ENCODE measurements at places on chromosomes 2 and 18. TPM values are rescaled to one million over a fixed set of nuclear protein-coding genes. Genes with fewer than 3 reads are reported as not detected.

DNA sequence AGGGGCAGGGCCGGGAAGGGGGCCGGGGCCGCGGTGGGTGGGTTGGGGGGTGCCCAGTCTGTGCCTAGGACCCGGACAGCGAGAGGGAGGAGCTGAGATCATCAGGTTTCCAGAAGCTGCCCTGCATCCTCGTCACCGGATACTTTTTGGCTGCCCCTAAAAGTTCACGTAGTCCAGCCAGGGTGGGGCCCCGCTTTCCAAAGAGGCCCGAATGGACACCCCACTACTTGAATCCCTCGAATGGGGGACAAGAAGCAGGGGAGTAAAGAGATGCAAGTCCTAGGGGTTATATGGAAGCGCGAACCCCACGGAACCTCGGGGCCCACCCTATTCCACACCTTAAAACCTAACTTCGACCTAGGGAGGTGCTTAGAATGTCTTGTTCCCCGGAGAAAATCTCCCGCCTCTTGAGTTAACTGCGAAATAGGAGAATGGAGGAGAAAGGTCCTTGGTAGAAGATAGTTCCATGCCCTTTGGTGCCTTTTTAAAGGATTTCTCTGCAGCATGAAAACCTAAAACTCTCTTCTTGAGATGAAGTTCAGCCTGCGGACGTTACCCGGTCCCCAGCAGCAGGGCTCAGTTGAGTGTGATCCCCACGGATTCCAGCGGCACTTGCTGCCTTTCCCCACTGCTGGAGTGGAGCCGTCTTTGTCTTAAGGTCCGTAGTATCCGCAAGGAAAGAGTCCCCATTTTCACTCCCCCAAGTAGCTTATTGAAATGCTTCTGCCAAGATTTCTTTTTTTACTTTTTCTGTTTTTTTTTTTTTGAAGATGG lies 2.1 kb upstream of the RNF152 start:
- H3K4me1 ChIP-seq, result peaks cover 8% of the 10 kb centered on the region
- H3K36me3 ChIP-seq, result no peaks in the 10 kb centered on the region
- DNase-seq, result no peak
- no peaks in the 10 kb centered on the region for H3K27me3 ChIP-seq

DNA sequence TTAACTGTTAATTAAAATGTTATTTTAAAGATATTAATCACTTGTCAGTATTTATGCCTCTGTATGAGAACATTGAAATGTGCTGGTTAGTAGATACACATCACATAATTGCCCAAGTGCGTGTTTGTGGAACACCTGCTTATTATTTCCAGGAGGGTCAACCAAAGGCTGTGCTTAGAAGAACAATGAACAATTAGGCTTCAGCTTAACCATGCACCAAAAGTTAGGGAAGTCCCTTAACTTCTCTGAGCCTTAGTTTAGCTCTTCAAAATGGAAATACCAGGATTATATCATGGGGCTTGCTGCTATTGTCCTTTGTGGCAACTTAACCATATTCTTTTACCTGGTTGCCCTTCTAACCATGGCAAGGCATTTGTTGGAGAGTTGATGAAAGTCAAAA lies 43.0 kb upstream of the PLA2R1 start:
- no peak overlapping the region for H3K27ac ChIP-seq
- no peaks in the 10 kb centered on the region for H3K27me3 ChIP-seq
- peaks cover 3% of the 10 kb centered on the region for H3K4me1 ChIP-seq
- no peaks in the 10 kb centered on the region for H3K36me3 ChIP-seq
- H3K4me3 ChIP-seq, result no peak overlapping the region

GRCh38 chr2:209821806-209822205 lies 50.2 kb downstream of the UNC80 start:
- H3K27me3 ChIP-seq, result no peaks in the 10 kb centered on the region
- no peak overlapping the region for H3K27ac ChIP-seq
- no peaks in the 10 kb centered on the region for H3K36me3 ChIP-seq
- no peak for DNase-seq
- H3K4me1 ChIP-seq, result peaks cover 6% of the 10 kb centered on the region
- no peak overlapping the region for H3K4me3 ChIP-seq

GRCh38 chr2:83305758-83306378 lies 1153.2 kb downstream of the SUCLG1 start:
- H3K4me3 ChIP-seq, result no peak overlapping the region
- no peaks in the 10 kb centered on the region for H3K36me3 ChIP-seq
- DNase-seq, result no peak

GRCh38 chr2:85733121-85733960 lies 20.4 kb upstream of the ATOH8 start:
- H3K36me3 ChIP-seq, result no peaks in the 10 kb centered on the region
- no peak overlapping the region for H3K4me3 ChIP-seq
- no peak overlapping the region for H3K27ac ChIP-seq
- no peaks in the 10 kb centered on the region for H3K4me1 ChIP-seq

- DNase-seq, result no peak
- H3K4me1 ChIP-seq, result no peaks in the 10 kb centered on the region
Observed at GRCh38 chr2:217269701-217270484, 410.0 kb upstream of the TNP1 start.

DNA sequence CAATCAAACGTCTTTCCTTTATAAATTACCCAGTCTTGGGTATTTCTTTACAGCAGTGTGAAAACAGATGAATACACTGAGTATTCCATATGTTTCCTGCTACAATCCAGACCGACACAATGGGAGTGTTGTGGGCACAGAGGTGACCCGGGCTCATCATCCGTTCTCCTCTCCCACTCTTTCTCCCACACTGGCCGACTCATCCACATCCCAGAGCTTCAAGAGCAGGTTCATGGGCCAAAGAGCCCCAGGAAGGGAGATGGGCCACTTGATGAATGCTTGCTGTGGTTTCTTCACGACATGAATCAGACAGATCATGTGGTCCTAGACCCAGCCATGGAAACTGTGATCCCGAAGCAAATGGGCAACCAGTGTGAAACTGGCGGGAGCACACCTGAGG lies 4.1 kb upstream of the COPS8 start:
- DNase-seq, result no peak
- no peak overlapping the region for H3K4me3 ChIP-seq
- H3K27me3 ChIP-seq, result no peaks in the 10 kb centered on the region
- no peak overlapping the region for H3K27ac ChIP-seq

DNA sequence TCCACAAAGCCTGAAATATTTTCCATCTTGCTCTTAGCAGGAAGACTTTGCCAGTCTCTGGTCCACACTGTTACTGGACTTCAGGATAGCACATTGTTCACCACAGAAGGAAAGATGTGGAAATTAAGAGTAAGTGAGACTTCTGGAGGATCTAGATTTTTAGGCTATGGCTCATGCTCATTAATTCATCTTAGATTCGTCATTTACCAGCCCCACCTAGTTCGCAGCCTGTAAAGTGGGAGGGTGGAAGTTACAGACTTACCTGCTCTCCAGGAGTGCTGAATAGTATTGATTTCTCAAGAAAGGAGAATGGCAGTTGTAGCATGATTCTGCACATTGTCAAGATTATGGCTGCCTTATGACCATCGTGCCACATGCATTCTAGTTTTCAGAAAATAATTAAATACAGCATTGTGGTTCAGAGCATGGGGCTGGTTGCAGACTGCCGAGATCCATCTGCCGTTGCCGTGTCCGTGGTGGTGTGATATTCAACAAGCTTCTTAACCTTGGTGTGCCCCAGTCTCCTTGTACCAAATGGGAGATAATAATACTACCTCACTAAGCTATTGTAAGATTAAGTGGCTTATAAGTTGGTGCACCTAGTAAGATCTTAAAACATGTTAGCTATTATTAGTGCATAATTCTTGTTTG lies 56.8 kb downstream of the RNF144A start:
- DNase-seq, result no peak
- no peaks in the 10 kb centered on the region for H3K36me3 ChIP-seq
- H3K4me1 ChIP-seq, result no peaks in the 10 kb centered on the region
- no peaks in the 10 kb centered on the region for H3K27me3 ChIP-seq

- H3K27ac ChIP-seq, result no peak overlapping the region
- H3K36me3 ChIP-seq, result no peaks in the 10 kb centered on the region
- no peaks in the 10 kb centered on the region for H3K27me3 ChIP-seq
Observed at GRCh38 chr2:121142452-121142851, 142.6 kb downstream of the TFCP2L1 start.

GRCh38 chr2:190105554-190105953 lies 43.0 kb upstream of the MSTN start:
- H3K4me1 ChIP-seq, result no peaks in the 10 kb centered on the region
- no peaks in the 10 kb centered on the region for H3K27me3 ChIP-seq
- no peak overlapping the region for H3K27ac ChIP-seq
- DNase-seq, result no peak
- H3K36me3 ChIP-seq, result no peaks in the 10 kb centered on the region

The HOXD10 gene
- total RNA-seq, result not detected

The UGT1A4 gene
- not detected for total RNA-seq

The MYO3B gene
- total RNA-seq, result not detected

The ANKZF1 gene
- 100 TPM for total RNA-seq

Data from cardiac muscle cell (in vitro differentiated cells and primary cell).